ENCODE measurements at places on chromosomes 2 and 18.
A peak's percentile ranks its signal among the peaks of the same experiment; 100 is the strongest.

GRCh38 chr2:178871536-178871935 lies 64.3 kb upstream of the TTN start:
- DNase-seq = no peak

GRCh38 chr18:7307030-7307429 lies 76.1 kb downstream of the LRRC30 start:
- no peak for DNase-seq

GRCh38 chr2:95329891-95330793 lies 33.0 kb downstream of the KCNIP3 start:
- peak; percentile 26 for DNase-seq

DNA sequence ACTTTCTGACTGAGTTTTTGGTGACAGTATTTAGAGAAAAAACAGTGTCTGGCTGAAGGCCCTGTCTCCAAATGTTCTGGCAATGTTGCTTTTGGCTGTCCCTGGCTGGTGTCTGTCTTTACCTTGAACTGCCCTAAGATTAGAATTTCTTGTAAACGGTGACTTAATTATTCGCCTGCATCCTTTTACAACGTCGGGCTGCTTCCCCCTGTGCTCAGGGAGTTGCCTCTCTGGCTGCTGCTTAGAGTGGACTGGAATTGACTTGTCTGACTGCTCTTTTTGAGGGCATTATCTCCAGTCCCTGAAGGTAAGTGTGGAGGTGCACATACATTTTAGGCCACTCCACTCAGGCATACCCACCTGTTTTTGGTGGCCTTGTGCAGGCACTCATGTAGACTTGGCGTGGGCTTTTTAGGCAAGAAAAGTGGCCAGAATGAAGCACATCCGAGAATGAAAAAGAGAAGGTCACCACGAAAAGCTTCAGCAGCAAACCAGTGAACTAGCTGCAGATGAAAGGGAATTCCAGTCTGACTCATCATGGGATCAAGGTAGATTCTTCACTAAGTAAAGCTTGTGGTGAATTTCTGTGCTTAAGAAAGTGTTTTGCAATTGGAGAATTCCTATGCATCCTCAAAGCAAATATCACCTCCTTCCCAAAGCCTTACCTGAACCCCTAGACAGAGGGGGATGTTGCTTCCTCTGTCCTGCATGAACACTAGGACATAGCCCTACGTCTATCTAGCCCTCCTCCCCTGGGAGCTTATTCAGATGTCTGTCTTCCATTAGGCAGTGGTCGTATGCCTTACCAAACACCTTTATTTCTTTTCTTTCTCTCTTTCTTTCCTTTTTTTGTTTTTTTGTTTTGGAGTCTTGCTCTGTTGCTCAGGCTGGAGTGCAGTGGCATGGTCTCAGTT lies 230.3 kb upstream of the TRIB2 start:
- no peak for DNase-seq
